A673 (cell line): ENCODE measurements at places on chromosomes 5 and 9. TPM values are rescaled to one million over a fixed set of nuclear protein-coding genes. Genes with fewer than 3 reads are reported as not detected.

Gene PCDHB9
- total RNA-seq: 5.6 and 7.9 TPM in 2 replicates

- no peaks in the 10 kb centered on the region for H3K27me3 ChIP-seq
- no peaks in the 10 kb centered on the region for H3K4me1 ChIP-seq
- no peaks in the 10 kb centered on the region for H3K36me3 ChIP-seq
- DNase-seq: no peak
Observed at GRCh38 chr5:161372682-161373344, 173.7 kb downstream of the GABRB2 start.

DNA sequence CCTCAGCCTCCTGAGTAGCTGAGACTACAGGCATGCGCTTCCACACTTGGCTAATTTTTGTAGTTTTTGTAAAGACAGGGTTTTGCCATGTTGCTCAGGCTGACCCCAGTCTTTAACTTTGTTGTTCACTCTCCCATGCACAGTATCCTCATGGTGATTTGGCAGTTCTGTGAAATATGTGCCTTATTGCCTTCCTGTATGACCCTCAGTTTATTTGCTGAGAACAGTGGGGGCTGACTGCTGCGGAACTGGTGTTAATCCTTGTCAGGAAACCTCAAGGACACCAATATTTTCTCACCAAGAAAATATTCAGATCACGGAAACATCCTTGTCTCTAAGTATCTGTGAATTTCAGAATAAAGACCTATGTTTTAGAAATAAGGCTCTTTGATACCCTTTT is 287.8 kb downstream of the ARRDC3 start:
- H3K36me3 ChIP-seq: no peaks in the 10 kb centered on the region
- H3K27me3 ChIP-seq: no peaks in the 10 kb centered on the region
- no peak overlapping the region for H3K4me3 ChIP-seq
- no peak for DNase-seq
- H3K27ac ChIP-seq: no peak overlapping the region

- H3K27me3 ChIP-seq: no peaks in the 10 kb centered on the region
- no peak for DNase-seq
- no peak overlapping the region for H3K4me3 ChIP-seq
- H3K36me3 ChIP-seq: no peaks in the 10 kb centered on the region
- no peak overlapping the region for H3K27ac ChIP-seq
- peaks cover 21% of the 10 kb centered on the region for H3K4me1 ChIP-seq
Observed at GRCh38 chr5:132414634-132415378, 45.3 kb downstream of the SLC22A5 start.

DNA sequence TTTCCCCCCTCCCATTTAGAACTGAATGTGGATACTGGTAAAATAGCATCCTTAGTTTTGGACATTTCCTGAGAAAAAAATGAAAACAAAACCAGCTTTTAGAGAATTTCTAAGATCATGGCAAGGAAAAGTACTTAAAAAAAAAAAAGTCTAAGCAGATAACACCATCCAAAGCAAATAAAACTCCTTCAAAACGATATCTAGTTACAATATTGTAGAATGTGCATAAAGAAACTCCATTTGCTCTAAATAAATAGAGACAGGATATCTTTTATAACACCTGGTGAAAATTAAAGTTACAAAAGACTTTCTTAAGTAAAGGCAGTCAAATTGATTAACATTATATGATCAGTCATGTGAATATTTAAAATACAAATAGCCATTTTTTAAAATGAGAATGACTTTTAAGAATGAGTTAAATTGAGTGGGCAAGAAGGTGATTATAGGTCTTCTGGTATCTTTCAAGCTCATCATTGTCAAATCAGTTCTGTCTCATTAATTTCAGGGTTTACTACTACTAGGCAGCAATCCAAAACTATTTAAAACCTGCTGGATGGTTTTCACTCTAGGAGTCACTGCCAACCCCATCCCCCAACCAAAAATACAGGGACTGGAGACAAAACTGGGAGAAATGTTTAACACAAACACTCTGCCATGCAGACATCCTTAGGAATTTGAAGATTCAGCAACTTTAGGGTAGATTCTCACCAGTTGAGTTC is 382.6 kb downstream of the ADGRV1 start:
- no peaks in the 10 kb centered on the region for H3K27me3 ChIP-seq
- DNase-seq: peak; percentile 54
- peaks cover 30% of the 10 kb centered on the region for H3K4me1 ChIP-seq
- no peaks in the 10 kb centered on the region for H3K36me3 ChIP-seq
- no peak overlapping the region for H3K4me3 ChIP-seq

DNA sequence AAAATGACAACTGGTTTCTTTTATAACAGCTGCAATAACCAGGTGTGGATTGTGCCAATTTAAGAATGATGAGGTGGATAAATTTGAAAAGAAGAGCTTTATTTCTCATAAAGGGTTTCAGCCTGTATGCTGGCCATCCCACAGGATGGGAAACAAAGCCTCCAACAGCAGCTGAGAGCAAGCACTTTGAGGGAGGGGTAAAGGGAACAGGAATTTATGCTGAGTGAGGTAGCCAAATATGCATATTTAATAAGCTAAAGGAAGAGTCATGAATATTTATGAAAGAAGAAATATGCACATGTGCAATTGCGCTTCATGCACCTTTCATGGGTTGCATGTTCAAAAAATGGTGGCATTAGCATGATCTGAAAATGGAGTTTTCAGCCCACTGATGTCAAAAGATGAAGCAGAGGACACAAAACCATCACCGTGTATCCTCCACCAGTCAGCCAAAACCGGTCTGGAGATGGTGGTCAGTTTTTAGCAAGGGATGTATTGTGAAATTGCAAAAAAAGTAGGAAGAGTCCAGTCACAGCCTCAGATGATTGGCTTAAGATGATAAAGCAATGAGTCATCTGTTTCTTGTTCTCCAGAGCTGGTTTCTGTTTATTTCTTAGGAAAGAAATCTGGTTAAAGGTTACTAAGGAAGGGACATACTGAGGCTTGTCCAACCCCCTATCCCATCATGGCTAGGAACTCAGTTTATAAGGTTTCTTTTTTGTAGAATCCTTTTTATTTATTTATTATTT is 47.9 kb downstream of the DEPDC1B start:
- H3K27ac ChIP-seq: no peak overlapping the region
- H3K36me3 ChIP-seq: no peaks in the 10 kb centered on the region
- H3K27me3 ChIP-seq: no peaks in the 10 kb centered on the region
- peak; percentile 17 for DNase-seq
- H3K4me1 ChIP-seq: no peaks in the 10 kb centered on the region
- no peak overlapping the region for H3K4me3 ChIP-seq

DNA sequence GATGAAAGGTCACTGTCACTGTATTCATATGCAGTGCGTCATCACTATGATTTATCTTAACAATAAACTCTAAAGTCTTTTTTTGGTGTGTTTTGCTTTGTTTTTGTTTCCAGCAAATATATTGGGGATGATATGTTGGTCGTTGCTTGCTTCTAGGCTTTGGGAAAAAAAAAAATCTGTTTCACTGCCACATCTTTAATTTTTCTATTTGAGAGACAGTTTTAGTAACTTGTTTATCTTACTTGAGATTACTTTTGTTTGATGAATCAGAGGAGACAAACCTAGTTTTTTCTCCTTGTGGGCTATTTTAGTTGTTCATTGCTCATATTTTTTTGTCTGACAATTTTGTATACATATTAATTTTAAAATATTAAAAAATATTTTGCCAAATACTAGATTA is 19.4 kb downstream of the CWC27 start:
- H3K4me1 ChIP-seq: no peaks in the 10 kb centered on the region
- no peak for DNase-seq
- H3K27ac ChIP-seq: no peak overlapping the region
- no peaks in the 10 kb centered on the region for H3K27me3 ChIP-seq
- no peak overlapping the region for H3K4me3 ChIP-seq
